Brain pericyte (primary cell): ENCODE measurements at places on chromosomes 2 and 18.

DNA sequence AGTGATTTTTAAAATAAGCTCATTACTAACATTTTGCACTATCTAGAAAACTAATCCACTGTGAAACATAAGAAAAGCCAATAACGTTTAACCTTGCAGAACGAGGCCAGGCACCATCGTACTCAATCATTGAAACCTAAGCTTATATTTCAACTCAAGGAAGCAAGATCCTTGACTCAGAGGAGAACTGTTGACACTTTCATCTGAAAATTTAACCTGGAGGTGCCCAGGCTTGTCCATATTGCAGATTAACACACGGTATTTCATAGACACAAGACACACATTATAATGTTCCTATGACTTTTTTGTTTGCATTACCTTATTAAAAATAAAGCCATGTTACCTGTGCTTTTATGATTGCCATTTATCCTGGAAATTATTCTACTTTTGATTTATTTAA lies 89.6 kb downstream of the ZNF385B start:
- no peak for DNase-seq

GRCh38 chr2:3954261-3954660 lies 250.9 kb downstream of the DCDC2C start:
- DNase-seq, result no peak

DNA sequence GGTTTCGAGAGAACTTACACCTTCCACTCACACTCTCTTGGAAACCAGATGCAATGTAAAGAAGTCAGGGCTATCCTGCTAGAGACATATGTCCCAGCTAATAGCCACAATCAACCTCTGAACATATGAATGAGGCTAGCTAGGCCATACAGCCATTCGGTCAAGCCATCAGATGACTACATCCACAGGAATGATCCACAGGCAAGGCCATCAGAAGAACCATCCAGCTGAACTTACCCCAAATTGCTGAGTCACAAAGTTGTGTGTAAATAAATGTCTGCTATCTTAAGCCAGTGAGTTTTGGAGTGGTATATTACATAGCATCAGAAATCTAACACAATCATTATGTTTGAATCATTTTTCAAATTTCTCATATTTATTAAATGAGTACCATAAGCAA lies 5.2 kb upstream of the SPAST start:
- no peak for DNase-seq

DNA sequence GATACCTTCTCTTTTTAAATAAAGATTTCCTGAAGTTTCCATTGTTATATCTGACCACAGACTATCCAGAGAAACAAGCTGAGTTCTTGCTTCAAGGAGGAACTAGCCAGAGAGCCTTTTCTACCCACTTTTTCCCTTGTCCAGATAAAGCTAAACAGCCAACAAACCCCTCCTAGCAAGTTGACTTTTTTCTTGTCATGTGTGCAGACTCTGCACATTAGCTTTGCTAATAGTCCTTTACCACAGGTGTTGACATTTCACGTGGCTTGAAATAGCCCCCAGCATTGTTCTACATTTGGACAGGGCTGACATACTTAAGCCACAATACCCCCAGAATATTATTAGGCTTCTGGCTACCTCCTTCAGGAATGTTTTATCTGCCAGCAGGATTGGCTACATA lies 40.7 kb downstream of the PCBP1 start:
- DNase-seq, result no peak

DNA sequence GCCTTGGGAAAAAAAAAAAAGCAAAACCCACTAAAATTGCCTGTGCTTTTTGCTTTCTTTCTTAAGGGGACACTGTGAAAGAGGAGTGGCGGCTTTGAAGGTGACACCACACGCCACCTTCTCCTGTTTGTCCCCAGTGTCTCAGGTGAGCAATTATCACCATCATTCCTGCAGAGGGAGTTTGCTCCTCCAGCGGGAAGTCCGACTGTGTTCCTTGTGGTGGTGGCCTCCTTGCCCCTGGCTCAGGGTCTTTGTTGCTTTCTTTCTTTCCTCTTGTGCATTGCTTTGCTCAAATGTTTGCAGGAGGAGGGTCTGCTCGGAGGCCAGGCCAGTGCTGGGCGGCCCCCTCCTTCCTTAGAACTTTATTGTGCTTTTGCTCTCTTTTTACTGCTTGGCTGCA lies 164.3 kb upstream of the CXCR4 start:
- DNase-seq, result no peak

- no peak for DNase-seq
Observed at GRCh38 chr2:201242571-201243277, 17.6 kb upstream of the CASP8 start.

DNA sequence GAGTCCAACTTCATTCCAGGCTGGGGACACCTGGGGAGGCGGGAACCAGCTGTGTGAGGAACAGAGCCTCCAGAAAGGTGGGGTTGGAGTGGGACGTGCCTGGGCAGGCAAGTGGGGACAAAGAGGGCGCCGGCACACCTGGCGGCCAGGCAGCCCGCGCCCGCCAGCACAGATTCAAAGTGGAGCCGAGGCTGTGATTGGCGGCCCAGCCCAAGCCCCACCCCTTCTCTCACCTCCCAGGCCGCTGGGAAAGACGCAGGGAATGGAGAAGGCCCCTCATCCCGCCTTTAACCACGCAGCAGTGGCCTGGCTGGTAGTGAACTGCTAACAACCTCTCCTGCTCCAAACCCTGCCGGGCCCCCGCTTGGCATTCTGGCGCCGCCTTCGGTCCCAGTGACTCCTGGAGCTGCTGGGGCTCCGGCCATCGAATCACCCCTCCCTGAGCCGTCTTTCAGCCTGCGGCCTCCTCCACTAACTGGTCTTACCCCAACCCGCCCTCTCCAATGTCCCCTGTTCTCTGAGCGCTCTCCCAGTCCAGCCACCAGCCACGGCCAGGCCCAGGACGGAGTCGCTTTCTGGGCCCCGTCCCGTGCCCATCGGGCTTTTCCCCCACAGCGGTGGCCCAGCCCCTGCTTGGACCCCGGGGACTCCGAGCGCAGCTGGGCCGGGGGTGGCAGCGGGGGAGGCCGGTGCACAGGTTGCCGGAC lies 27.9 kb upstream of the PTMA start:
- DNase-seq, result no peak

DNA sequence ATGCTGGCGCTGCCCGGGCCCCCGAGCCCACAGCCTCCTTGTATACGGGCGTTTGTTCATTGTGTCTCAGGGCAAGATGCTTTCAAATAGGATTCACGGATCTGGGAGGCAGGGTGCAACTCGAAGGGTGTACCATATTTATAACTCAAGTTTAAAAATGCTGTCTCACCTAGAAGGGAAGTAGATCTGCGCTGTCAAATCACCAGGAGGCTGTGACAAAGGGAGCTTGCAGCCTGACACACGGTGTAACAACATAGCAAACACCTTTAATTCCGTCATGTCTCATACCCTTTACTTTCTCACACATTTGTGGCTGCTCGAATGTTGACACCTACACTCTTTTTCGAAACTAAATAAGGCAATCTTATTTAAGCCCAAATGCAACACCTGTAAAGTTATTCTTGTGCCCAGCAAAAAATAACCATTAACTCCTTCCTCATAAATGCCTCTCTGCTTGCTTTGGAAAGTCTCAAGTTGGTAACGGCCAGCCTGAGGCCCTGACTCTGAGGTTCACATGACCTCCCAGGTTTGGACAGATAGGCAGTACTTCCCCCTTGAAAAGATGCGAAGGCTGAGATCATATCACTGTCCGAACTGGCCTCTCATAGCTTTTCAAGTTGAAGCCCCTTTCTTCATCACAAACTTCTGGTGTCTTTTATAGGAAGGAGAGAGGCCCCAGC lies 11.6 kb downstream of the ZEB2 start:
- DNase-seq, result no peak

- DNase-seq, result no peak
Observed at GRCh38 chr2:99660616-99661406, 171.0 kb upstream of the REV1 start.

- DNase-seq, result no peak
Observed at GRCh38 chr18:58257461-58257860, 213.4 kb downstream of the NEDD4L start.

- DNase-seq, result no peak
Observed at GRCh38 chr2:158505448-158505934, 48.7 kb downstream of the PKP4 start.

DNA sequence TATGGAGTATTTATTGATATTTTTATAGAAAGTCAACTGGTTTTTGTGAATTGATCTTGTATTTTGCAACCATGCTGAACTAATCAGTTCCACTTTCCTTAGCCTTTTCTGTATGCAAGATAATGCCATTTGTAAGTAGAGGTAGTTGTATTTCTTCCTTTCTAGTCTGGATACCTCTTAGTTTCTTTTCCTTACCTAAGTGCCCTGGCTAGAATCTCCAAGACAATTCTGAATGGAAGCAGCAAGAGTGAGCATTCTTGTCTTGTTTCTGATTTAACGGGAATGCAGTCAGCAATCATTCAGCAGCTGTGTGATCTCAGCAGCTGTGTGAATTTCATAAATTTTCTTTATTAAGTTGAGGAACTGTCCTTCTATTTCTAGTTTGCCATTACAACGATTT lies 73.4 kb downstream of the NRXN1 start:
- no peak for DNase-seq

- no peak for DNase-seq
Observed at GRCh38 chr2:71548646-71549425, 95.5 kb downstream of the DYSF start.

- no peak for DNase-seq
Observed at GRCh38 chr18:79928563-79928960, 22.9 kb downstream of the SLC66A2 start.

- no peak for DNase-seq
Observed at GRCh38 chr2:173033084-173033483, 42.6 kb upstream of the MAP3K20 start.

DNA sequence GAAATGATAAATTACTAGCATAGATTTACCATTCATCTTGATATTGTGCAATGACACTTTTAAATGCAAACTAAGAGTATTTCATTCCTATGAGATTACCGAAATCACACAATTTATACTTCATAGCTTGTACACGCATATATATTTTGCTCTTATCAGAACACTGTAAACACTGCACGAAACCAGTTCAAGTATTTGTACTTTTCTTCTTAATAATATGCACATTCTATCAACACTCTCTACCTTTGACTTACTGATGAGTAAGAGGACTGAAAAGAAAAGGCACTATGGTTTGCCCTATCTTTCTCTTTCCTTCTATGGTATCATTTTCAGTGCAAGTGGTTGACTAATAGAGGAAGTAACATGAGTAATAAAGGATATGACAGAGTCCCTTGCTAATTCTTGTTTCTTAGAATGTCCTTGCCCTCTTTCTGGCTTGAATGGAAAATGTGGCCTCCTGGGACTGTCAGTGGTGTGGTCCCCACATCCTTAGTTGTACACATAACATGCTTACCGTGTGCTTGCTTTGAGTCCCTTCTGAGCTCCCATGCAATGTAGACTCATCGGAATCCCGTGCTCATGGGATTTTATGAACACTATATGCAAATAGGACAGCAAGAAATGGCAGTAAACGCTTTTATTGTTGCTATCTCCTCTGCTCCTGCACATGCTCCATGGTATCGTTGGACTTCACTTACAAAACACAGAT lies 363.5 kb upstream of the TNP1 start:
- DNase-seq, result no peak

DNA sequence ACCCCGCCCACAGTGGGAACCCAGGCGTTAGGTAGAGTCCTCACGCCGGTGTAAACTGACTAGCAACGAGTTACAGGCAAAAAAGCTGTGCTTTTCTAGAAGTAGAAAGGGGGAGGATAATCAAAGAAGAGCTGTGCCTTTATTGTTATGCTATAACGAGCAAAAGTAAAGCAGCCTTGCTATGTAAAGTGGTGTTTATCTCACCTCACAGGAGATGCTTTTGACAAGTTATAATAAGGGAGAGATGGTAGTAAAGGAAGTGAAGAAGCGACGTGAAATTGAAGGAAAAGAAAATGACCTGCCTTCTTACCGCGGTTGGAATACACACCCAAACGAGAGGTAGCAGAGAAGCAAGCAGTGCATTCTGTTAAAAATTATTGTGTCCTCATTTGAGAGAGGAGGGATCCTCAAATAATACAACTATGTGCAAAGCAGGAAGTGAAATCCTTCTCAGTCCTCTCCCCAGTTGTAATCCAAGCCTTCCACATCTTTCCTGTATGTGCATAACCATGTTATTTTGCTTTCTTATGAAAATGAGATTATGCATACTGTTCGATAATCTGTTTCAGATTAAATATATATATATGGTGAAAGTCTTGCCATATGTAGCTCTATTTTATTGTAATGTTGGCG lies 962 bp downstream of the TANK start:
- no peak for DNase-seq

- DNase-seq, result no peak
Observed at GRCh38 chr2:118524911-118525310, 322.5 kb downstream of the EN1 start.

DNA sequence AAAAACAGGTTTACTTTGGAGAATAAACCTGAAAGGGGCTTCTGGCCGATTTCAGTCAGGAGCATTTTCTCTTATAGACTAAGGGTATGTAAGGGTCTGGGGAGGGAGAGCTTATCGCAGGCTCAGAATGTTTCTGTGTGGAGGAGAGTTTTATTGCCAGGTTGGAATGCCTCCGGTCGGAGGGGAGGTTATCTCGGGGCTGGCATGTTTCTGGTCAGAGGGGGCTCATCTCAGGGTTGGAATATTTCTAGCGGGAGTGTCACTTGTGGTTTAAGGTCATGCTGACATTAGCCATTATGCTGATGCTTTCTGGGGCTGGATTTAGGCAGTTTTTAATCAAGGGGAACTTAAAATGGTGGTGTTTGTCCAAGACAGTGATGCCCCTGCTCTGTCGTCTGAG lies 333.6 kb downstream of the METTL4 start:
- no peak for DNase-seq

DNA sequence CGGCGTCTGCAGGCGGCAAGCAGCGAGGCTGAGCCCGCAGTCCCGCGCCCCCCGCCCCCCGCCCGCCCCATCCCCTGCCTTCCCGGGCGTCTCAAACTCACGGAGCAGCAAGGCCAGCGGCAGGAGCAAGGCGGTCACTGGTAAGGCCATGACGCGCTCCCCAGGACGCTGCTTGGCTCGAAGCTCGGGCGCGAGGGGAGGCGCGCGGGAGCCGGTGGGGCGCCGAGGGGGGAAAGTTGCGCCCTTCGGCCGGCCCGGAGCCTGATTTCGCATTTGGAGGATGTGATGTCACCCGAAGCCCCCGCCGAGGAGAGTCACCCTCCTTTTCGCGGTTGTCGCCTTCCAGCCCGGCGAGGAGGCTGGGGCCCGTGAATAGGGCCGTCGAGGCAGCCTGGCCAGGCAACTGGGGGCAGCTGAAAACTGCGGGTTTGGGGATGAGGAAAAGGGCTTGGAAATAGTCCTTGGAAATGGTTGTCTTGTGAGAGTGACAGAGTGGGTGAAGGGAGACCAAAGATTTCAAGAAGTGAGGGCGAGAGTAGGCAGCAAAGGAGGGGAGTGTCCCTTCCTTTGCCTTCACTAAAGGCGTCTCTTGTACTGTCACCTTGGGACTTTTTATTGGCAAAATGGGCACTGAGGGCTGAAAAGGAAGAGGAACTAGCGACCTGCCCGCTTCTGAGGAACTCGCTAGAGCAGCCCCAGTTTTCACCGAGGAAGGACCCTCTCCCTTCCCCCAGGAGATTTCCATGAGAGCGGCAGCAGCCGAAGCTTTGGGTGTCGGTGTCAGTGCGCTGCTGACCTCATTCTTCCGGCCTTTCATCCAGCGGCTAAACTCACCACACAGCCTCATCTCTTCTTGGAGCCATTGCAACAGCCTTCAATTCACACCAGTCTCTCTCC lies at the start of gene CD8A:
TSS of gene CD8A (minus strand) at position 238 of the 897 bp plus-strand sequence. CDS start at position 150, 88 bp downstream.
- no peak for DNase-seq
